ENCODE measurements at places on chromosomes 5 and 9.
A peak's percentile ranks its signal among the peaks of the same experiment; 100 is the strongest.

DNA sequence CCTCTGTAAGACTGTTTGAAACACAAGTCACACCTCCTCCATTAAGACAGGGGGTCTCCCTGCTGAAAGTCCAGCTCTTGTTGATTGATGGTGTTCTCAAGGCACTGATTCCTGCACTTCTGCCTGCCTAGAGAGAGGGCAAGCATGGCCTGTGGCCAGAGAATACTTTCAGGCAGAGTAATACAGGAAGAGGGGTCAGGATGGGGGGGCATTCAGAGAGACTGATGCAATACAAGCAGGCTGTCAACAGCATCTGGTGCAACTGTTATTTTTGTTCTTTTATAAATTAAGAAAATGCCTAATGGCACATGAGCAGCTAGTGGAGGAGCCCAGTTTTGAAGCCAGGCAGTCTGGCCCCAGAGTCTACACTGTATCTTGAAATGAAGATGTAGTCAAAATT is 302.2 kb downstream of the DIRAS2 start:
- DNase-seq: peak; percentile 80

GRCh38 chr5:156522651-156523529 is 195.9 kb downstream of the SGCD start:
- no peak for DNase-seq

- no peak for DNase-seq
These were observed 41.6 kb downstream of the GABBR2 start for GRCh38 chr9:98667005-98667640.

DNA sequence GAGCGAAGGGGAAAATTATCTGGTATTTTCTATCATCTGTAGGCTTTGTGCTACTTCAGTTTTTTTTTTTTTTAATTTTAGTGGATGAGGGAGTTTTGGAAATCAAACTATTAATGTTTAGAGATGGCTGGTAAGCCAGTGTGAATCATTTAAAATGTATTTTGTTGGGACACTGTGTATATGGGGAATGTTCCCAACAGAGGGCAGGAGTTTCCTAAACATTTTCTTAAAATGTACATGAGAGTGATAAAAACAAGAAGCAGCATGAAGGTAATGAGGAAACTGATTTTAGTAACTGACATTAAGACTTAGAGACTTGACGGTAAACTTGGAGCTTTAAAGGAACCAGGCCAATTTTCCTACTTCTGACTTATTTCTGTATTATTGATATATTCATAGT is 68.2 kb upstream of the ITGA2 start:
- DNase-seq: peak; percentile 30

- no peak for DNase-seq
These were observed 591.6 kb upstream of the DMAC1 start for GRCh38 chr9:8391132-8391531.

- peak; percentile 35 for DNase-seq
These were observed at the start of gene CDO1 for GRCh38 chr5:115816226-115817081. Gene CDO1 (minus strand): TSS chr5:115816659. CDS start chr5:115816397, 262 bp downstream.

- DNase-seq: peak; percentile 49
These were observed 188.4 kb downstream of the GLIS3 start for GRCh38 chr9:4111233-4112008.

GRCh38 chr9:133147412-133148198 is 16.1 kb downstream of the GBGT1 start:
- DNase-seq: peak; percentile 45

GRCh38 chr5:135589152-135589551 is 10.4 kb upstream of the CXCL14 start:
- no peak for DNase-seq

DNA sequence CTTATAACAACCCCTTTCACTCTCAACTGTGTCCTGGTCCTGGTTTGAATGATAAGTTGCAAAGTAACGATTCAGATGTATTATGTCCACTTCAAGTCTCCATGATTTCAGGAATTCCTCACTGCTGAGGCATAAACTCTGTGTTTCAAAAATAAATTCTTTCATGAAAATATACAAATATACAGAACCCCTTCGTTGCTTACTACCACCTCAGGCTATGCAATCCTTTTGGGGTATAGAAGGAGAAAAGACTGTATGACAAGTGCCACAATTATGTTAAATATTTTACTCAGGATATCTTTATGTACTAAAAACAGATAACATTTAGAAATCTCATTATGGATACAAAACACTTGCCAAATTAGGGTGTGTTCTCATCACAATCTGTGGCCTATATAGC is 190.7 kb downstream of the KCTD16 start:
- no peak for DNase-seq

- no peak for DNase-seq
These were observed 42.6 kb downstream of the ADAMTSL1 start for GRCh38 chr9:18516514-18516913.

GRCh38 chr5:146082798-146083197 is 22.6 kb downstream of the PLAC8L1 start:
- no peak for DNase-seq

- no peak for DNase-seq
These were observed 298.4 kb upstream of the PRDM9 start for GRCh38 chr5:23208959-23209431.

Data from AG10803 (cell line).